KBM-7 (cell line): ENCODE measurements at places on chromosomes 4 and X.
A peak's percentile ranks its signal among the peaks of the same experiment; 100 is the strongest.

- DNase-seq = no peak
Measured at GRCh38 chrX:100673397-100673953, 29.5 kb downstream of the SRPX2 start.

GRCh38 chr4:149164282-149164681 lies 651.4 kb downstream of the IQCM start:
- no peak for DNase-seq

DNA sequence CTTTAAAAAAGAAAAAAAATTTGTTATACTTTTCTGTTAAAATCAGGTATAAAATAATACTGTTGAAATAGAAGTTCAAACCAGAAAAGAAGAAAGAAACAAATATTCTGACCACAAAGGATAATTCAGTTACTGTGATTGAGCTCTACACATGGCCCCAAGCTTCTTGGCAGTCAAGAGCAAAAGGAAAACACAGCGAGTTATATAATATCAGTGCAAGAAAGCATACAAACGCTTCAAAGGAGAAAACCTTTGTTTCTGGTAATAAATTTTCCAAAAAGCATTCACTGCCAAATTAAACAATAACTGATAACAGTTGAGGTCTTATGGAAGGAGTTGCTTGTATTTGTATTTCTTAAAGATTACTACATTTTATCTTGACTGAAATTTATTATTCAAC lies 40.5 kb upstream of the EDNRA start:
- DNase-seq = no peak

- no peak for DNase-seq
Measured at GRCh38 chr4:189069772-189070171, 870.9 kb upstream of the FRG1 start.

- no peak for DNase-seq
Measured at GRCh38 chrX:24305905-24306304, 8.0 kb downstream of the SUPT20HL2 start.

DNA sequence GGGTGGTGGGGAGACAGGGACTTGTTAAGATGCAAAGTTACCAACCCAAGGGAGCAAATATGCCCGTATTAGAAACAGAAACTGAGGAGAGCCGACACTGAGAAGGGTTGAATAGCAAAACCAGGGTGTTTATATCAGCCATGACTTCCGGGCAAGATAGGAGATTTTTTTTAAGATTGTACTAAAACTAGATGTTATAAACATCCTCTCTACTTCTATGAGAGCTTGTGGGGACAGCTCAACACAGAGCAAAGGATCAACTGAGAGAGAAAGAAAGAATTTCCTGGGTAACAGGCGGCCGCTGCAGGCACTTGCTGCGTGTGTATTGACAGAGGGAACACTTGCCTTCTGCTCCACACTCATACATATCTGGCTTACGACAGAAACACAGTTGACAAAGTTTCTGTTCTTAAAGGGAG lies 49.1 kb upstream of the FBXW7 start:
- no peak for DNase-seq

DNA sequence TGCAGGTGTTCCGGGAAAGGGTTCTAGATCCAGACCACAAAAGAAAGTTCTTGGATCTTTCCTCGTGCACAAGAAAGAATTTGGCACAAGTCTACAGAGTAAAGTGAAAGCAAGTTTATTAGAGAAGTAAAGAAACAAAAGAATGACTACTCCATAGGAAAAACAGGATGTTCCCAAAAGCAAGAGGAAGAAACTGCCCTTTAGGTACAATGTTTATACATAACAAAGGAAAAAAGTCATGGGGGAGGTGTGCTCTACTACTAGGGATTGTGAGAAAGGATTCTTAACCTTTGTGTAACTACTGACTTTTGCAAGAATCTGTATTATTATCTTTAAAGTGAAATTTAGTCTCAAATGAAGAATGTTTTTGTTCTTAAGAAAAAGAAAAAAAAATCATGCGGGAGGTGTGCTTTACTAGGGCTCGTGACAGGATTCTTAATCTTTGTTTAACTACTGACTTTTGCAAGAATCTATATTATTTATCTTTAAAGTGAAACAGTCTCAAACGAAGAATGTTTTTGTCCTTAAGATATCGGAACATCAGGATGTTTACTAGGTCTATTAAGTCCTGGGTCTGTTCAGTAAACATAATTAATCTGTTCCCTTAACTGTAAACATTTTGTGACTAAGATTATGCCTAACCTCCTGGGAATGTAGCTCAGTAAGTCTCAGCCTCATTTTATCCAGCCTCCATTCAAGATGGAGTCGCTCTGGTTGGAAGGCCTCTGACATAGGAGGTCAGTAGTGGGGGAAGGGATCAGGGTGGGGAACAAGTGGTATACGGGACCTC lies 110.4 kb upstream of the BEND4 start:
- no peak for DNase-seq

DNA sequence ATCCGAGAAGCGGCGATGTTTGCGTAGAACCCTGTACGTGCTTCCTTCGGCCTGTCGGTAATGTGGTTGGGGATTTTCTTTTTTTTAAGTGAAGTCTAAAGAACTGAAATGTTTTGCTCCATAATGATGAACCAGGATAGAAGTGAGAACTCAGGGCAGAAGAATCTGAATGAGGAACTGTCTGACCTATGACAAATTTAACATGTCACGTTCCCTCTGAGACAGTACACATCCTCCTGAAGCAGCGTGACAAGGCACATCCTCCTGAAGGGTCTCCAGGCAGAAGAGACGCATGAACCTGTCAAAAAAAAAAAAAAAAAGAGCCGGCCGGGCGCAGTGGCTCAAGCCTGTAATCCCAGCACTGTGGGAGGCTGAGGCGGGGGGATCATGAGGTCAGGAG lies 6.2 kb downstream of the CSF2RA start:
- peak; percentile 90 for DNase-seq
